Type B pancreatic cell (in vitro differentiated cells): ENCODE measurements at places on chromosomes 2 and 18. TPM values are rescaled to one million over a fixed set of nuclear protein-coding genes. Genes with fewer than 3 reads are reported as not detected.
A peak's percentile ranks its signal among the peaks of the same experiment; 100 is the strongest.

DNA sequence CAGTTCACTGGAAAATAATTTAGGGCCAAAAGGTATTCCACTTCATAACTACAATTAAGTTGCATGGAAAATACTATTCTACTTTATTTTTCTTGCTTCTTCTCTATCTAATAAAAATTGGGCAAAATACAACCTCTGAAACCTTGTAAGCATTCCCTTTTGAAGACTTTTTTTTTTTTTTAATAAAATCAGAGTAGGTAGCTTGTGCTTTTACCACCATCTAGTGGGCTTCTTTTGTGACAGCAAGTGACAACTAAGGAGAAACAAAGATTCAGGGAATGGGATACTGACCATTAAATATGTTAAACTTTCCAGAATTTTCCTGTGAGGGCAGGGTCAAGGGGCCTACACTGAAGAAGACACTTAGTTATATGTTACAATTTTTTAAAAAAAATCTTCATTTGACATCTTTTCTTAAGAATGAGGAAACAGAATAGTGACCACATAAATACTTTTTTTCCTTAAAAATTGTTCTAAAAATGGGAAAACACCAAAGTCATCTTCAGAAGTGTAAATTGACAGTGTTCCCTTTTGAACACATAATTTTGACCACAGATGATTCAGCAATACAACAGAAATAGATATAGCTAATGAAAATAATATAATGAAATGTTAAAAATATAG lies 1183.2 kb upstream of the ACVR2A start:
- H3K36me3 ChIP-seq, result no peaks in the 10 kb centered on the region
- no peak for DNase-seq
- H3K27me3 ChIP-seq, result peaks cover 17% of the 10 kb centered on the region

DNA sequence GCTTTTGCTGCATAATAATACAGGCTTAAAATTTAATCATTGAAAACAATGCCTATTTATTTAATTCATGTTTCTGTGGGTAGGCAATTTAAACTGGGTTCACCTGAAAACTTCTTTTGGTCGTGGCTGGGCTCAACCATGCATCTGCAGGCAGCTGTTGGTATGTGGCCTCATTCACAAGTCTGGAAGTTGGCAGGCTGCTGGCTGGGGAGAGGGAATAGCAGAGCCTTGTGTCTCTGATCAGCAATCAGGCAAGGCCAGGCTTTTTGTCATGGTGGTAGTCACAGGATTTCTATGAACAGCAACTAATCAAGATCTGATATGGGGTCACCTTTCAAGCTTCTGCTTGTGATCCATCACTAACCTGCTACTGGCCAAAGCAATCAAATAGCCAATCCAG lies 130.1 kb upstream of the KCNJ3 start:
- no peak for DNase-seq
- H3K4me1 ChIP-seq, result no peaks in the 10 kb centered on the region
- H3K27me3 ChIP-seq, result no peaks in the 10 kb centered on the region

DNA sequence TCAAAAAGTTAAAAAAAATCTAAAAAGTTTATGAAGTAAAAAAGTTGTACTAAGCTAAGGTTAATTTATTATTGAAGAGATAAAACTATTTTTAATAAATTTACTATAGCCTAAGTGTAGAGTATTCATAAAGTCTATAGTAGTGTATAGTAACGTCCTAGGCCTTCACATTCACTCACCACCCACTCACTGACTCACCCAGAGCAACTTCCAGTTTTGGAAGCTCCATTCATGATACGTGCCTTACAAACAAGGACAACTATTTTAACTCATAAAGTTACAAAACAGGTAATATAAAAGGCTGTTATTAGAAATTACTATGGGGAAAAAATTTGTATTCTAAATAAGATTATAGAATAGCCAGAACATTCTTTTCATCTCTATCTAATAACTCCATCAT lies 158.9 kb upstream of the FN1 start:
- H3K4me3 ChIP-seq, result no peak overlapping the region
- no peaks in the 10 kb centered on the region for H3K36me3 ChIP-seq
- no peak overlapping the region for H3K27ac ChIP-seq

GRCh38 chr2:196607073-196607472 lies 32.4 kb upstream of the CCDC150 start:
- no peak overlapping the region for H3K4me3 ChIP-seq
- H3K27me3 ChIP-seq, result no peaks in the 10 kb centered on the region
- DNase-seq, result no peak
- peaks cover 4% of the 10 kb centered on the region for H3K4me1 ChIP-seq
- no peaks in the 10 kb centered on the region for H3K36me3 ChIP-seq

GRCh38 chr18:10475276-10475653 lies 20.8 kb downstream of the APCDD1 start:
- no peaks in the 10 kb centered on the region for H3K27me3 ChIP-seq
- no peak overlapping the region for H3K4me3 ChIP-seq
- H3K27ac ChIP-seq, result peak overlapping the region; percentile 8
- H3K36me3 ChIP-seq, result peaks cover 43% of the 10 kb centered on the region
- no peak for DNase-seq

REG3A gene
- 0.95 and 4.0 TPM in 2 replicates for total RNA-seq

DNA sequence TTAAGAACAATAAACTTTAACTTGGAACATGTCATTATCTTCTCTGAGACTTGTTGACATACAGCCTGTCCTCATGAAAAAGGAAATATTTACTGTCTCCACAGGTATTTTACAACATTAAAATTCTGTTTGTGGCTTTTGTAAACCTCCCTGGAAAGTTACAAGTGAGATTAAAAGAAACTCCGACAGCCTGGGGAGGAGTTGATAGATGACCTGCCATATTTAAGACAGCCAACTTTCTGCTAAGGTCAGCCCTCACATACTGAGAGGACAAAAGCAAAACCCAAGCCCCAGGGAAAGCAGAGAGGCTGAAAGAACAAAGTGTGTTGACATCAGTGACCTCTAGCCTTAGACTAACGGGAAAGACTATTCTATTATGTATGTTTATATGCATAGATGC lies 350.2 kb downstream of the RIT2 start:
- no peak for DNase-seq
- no peak overlapping the region for H3K27ac ChIP-seq
- H3K27me3 ChIP-seq, result no peaks in the 10 kb centered on the region
- H3K36me3 ChIP-seq, result no peaks in the 10 kb centered on the region
- H3K4me1 ChIP-seq, result peaks cover 12% of the 10 kb centered on the region

AGXT gene
- total RNA-seq, result 0.51 and 1.00 TPM in 2 replicates

- H3K27ac ChIP-seq, result no peak overlapping the region
- H3K4me1 ChIP-seq, result peaks cover 3% of the 10 kb centered on the region
- H3K36me3 ChIP-seq, result no peaks in the 10 kb centered on the region
- H3K4me3 ChIP-seq, result no peak overlapping the region
- H3K27me3 ChIP-seq, result no peaks in the 10 kb centered on the region
Measured at GRCh38 chr2:241855245-241855887, 3.3 kb downstream of the PDCD1 start.

DNA sequence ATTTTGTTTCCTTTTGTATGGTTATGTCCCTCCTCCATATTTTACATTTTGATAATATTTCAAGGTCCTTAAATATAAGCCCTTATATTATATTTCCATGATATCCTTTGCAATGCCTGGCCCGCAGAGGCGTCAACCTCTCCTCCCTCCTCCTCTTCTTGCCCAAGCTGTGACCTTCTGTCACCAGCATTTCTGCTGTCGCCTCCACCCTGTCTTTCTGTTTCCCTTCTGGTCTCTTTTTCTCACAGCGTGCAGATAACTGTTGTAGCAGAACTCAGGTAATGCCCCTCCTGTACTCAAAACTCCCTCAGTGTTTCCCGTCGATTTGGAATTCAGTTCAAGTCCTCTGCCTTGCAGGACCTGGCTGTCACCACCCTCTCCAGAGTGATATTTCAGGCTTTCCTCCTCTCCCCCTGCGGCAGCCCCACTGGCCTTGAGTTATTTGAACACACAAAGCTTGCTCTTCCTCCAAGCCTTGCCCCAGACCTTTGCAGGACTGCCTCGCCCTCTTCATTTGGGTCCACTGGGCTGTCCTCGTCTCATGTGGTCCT lies 709.3 kb downstream of the DCDC2C start:
- no peaks in the 10 kb centered on the region for H3K36me3 ChIP-seq
- H3K4me3 ChIP-seq, result no peak overlapping the region
- H3K27me3 ChIP-seq, result no peaks in the 10 kb centered on the region
- DNase-seq, result no peak
- H3K27ac ChIP-seq, result no peak overlapping the region
